ENCODE measurements at places on chromosomes 2 and 18. TPM values are rescaled to one million over a fixed set of nuclear protein-coding genes. Genes with fewer than 3 reads are reported as not detected.

DNA sequence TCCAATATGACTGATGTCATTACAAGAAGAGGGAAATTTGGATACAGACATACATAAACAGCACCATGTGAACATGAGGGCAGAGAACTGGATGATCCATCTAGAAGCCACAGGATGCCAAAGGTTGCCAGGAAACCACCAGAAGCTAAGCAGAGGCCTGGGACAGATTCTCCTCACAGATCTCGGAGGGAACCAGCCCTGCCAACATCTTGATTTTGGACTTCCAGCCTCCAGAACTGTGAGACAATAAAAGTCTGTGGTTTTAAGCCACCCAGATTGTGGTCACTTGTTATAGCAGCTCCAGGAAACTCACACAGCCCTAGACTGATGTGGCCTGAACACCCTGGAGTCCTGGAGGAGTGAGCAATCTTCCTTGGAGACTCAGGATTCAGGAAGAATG lies 351.6 kb downstream of the EIPR1 start:
- peak; percentile 6 for DNase-seq

GRCh38 chr2:217363470-217363869 lies 503.6 kb upstream of the TNP1 start:
- no peak for DNase-seq

DNA sequence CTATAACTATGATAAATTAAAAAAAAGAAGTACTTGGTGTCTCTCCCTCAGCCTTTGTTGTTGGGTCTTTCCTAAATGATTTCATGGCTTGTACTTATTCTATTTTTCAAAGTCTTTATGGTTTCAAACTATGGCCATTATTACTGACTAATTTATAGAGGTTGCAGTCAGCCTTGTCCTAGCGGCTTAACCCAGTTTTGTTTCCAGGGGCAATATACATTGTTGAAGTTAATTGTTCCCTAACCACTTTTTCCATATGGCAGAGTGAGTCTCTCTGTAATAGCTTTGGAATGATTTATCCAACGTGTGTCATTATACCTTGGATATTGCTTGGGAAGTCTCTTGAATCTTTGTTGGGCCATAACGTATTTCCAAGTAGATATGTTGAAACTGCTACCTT lies 408.8 kb downstream of the HRH4 start:
- DNase-seq: no peak

DNA sequence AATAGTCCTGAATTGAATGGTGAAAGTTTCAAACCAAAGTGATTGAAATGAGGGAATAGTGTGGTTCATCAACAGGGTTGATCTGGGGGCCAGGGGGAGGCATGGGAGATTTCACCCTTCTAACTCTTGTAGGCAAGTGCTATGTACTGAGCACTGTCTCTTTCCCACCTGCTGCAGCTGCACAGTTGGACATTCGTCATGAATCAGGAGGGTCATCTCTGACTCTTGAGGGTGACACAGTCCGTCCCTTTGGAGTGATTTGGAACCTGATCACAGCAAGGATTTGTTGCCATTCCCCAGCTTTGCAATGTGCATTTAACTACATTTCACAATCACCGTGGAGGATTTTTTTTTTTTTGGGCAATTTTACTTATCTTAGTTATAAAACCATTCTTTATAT lies 224.6 kb downstream of the PHLPP1 start:
- no peak for DNase-seq

Gene RGPD4
- not detected for total RNA-seq

DNA sequence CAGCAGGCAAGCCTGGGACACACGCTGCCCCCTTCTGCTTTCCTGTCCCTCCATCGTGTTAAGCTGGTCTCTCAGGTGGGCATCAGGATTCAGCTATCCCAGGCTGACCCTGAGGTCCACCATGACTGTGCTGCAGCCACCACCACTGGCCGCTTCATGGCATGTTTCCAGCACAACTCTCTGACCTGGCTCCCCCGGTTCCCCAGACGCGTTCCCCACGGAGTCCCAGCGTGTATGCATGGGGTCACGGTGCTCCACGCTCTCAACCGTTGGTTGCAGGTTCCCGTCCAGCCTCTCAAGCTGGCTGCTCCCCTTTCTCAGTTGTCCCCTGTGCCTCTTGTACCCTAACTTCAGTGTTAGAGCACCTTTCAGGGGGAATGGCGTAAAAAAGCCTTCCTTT lies 20.3 kb downstream of the HPCAL1 start:
- DNase-seq: no peak

DNA sequence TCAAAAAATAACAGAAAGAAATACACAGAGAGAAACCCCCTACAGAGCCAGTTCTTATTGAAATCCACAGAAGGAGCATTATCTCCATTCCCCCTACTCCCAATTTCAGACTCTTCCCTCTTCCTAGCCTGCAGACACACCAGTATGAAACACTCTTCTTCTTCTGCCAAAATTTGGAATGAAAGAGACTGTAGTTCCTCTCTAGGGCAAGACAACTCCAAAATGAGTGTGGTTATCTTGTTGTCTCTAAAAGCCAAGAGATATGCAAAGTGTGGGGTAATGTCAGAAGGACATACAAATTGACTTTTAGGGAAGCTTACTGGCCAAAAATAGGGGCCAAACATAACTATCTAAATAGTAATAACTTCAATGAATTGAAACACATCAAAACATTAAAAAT lies 337.1 kb upstream of the SETBP1 start:
- DNase-seq: no peak

GRCh38 chr2:236641051-236641726 lies 71.6 kb downstream of the ACKR3 start:
- no peak for DNase-seq

DNA sequence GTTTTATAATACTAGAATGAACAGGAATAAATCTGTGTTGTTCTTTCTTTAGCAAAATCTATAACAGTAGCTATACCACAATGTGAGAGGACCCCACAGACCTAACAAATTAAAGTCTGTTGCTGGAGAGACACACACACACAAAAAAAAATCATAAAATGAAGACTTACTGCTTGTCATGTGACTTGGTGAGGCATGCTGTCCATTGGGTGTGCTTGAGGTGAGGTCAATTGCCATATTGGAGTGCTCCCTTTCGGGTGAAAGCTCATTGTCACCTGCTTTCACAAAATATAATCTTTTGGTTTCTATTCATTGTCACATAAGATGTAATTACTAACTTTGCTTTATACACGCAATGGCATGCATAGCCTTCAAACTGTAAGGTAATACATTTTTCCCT lies 3.9 kb downstream of the IKZF2 start:
- DNase-seq: no peak

Gene IL18R1
- total RNA-seq: 6.2 TPM

DNA sequence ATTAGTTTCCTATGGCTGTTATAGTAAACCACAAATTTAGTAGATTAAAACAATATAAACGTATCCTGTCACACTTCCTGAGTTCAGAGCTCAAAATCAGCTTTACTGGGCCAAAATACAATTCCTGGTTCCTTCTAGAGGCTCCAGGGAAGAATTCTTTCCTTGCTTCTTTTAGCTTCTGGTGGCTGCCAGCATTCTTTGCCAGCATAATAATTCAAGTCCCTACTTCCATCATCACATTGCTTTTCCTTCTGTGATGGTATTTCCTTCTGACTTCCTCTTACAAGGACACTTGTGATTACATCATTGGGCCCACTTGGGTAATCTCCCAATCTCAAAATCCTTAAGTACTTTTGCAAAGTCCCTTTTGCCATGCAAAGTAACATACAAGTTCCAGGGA lies 40.6 kb downstream of the MOB4 start:
- no peak for DNase-seq

- DNase-seq: peak; percentile 89
Observed at GRCh38 chr18:45359275-45360009, 255.8 kb upstream of the SLC14A2 start.

GRCh38 chr18:62852851-62853250 lies 137.5 kb downstream of the PHLPP1 start:
- DNase-seq: no peak

DNA sequence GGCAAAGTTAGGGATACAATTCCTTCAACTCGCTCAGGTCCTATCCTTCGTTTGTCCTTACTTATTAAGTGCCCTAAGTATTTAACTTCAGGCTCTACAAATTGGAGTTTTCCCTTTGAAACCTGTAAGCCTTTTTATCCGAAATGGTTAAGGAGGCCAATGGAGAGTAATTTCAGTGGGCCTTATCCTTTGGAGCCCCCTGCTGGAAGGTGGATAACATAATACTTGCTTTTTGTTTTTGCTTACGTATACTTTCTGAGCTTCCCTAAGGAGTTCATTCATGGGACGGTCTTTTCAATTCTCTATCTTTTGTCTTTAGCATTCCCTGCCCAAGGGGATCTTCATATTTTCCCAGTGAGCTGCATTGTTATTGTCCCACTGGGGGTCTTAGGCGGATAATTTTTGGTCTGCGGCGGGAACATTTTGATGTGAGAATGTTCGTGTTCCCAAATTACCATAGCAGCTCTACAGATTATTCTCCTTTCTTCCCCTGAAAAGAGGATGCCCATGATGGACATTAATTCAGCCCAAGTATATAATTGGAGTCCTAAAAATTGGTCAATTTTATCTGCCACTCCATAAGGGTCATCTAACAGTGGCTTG lies 34.4 kb upstream of the TRAPPC8 start:
- DNase-seq: peak; percentile 26

GRCh38 chr2:47076586-47077441 lies 78.3 kb downstream of the STPG4 start:
- peak; percentile 57 for DNase-seq

Gene FAM237A
- total RNA-seq: not detected

GRCh38 chr2:127514485-127514884 lies 11.8 kb downstream of the IWS1 start:
- no peak for DNase-seq

- no peak for DNase-seq
Observed at GRCh38 chr2:227480528-227480927, 8.6 kb downstream of the AGFG1 start.

- DNase-seq: no peak
Observed at GRCh38 chr2:177692783-177693269, 300.3 kb downstream of the AGPS start.

Gene LYPD1
- total RNA-seq: 14.6 TPM

Gene GAL3ST2
- total RNA-seq: 26.4 TPM

DNA sequence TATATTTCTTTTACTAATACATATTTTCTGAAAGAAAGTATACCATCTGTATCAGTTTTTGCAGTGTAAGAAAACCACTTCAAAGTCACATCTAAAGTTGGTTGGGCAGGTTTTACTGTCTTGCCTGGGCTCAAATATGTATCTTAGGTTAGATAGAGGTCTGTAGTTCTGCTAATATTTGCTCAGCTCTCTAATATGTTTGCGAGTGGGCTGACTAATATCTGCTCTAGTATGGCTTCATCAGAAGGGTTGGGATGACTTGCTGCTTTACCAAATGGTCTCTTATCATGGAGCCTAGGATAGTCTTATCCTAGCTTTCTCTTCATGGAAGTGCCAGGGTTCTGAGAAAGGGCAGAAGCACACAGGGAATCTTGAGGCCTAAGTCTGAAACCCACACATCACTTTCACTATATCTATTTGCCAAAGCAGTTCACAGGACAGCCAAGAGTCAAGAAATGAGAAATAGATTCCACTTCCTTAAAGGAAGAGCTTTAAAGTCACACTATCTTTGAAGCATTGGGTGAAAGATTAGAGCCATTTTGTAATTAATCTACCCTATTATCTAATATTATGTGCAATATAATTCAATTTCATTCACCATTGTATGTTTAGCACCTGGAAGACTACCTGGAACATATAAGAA lies 610.0 kb downstream of the KCNJ3 start:
- DNase-seq: no peak

DNA sequence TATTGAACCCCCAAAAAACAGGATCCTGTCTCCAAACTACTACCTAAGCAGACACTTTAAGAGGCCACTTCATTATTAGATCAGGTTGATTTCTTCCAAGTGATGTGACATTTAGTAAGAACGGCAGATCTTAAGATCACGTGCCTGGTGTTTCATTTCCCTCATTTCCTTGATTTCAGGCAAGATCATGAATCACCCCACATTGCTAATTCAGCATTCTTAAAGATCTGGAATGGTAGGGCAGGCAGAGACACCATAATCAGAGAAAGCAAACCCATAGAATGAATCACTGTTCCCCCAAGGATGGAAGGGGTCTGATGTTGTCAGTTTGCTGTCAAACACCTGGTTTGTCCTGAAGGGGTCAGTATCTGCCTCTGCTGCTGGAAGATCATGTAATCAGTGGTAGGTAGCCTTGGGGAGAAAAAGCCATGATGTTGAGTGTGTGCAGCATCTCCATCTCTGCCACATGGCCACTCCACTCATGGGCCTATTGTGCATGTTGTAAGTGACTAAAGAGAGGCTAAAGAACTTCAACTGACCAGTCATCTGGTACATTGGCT lies 133.9 kb downstream of the ARHGAP15 start:
- no peak for DNase-seq

DNA sequence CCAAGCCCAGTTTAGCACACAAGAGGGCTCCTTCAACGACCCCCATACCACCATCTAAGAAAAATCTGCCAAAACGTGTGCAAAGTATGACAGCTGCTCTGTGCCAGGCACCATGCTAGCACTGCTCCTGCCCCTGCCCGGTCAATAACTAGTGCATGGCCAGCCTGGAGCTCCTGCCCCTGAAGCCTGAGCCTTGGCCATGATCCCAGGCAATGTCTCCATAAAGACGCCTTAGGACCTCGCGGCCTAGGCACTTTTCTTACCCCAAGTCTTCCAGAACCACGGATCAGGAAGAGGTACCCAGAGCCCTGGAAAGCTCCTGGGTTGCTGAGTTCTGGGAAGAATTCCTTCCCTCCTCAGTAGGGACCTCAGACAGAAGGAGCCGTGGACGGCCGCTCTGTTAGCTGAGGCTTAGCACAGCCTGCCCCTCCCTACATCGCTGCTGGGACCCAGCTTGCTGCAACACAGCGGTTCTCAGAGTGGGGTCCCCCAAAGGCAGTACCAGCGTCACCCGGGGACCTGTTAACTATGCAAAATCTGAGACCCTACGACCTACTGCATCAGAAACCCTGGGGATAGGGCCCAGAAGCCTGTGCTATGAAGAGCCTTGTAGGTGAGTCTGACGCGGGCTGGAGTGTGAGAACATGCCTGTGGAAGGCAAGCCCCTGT lies 117.8 kb upstream of the TWIST2 start:
- no peak for DNase-seq

Gene GALNT14
- total RNA-seq: 7.6 TPM

- no peak for DNase-seq
Observed at GRCh38 chr2:142796588-142796987, 80.9 kb upstream of the KYNU start.

Gene DPYSL5
- total RNA-seq: 0.26 TPM

Gene SNRNP27
- total RNA-seq: 43.4 TPM

Gene TTC39C
- total RNA-seq: 55.4 TPM

GRCh38 chr18:36308711-36309435 lies 11.4 kb downstream of the FHOD3 start:
- no peak for DNase-seq

- no peak for DNase-seq
Observed at GRCh38 chr18:33854086-33854826, 276.2 kb downstream of the ASXL3 start.
